Stimulated activated naive CD4-positive, alpha-beta T cell (primary cell): ENCODE measurements at places on chromosomes 5 and 9.

GRCh38 chr5:57915536-57915935 is 432.9 kb upstream of the ACTBL2 start:
- no peak for DNase-seq

- DNase-seq = no peak
Observed at GRCh38 chr5:117245130-117245529, 670.5 kb upstream of the SEMA6A start.

DNA sequence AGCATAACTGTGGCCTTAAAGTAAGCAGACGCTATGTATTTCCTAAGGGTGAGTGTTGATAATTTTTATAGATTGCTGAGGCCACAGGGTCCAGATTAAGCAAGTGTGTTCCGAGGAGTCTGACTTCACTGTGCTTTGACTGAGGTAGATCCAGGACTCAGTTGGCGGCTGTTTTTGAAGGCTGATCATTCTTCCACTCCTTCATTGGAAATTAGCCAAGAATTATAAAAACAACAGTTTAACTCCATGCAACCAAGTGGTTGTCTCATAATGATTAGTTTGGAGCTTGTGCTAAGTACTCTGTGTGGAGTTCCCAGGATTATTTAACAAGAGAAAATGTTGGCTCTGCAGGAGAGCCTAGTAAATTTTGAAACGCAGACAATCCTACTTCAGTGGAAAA is 19.1 kb downstream of the IQGAP2 start:
- DNase-seq = no peak

DNA sequence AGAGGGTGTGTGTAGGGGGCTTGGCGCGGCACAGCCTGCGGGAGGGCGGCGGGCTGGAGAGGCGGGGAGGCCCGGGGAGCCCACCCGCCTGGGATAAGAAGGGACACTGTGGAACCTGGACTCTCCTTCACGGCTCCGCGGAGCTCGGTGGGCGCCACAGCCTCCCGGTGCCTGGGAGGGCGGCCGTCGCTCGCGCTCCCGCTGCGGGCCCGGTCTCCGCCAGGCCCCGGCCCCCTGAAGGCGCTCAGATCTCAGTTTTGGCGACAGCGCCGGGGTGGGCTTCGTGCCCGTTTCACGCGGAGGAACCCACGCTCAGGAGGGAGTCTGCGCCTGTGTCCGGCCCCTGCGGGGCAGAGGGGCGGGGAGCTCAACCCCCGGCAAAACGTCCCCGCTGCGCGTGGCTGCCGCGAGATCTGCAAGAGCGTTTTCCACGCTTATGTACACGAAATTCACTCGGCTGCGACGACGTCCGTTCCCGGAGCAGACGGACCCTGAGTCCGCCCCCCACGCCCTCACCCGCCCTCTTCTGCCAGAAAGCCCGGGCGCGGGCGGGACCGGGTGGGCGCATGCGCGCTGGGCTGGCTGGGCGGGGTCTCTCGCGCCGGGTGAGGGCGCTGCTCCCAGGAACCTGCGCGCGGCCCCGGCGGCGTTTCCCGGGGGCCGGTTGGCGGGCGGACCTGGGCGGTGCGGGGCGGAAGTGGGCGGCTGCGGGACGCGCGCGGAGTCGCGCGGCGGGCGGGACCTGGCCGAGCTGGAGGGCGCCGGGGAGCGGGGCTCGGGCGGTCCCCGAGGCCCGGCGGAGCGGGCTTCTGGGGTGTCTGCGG is at the start of gene NELFB:
TSS of gene NELFB (plus strand) at position 704 of the 824 bp plus-strand sequence.
- peak; percentile 94 for DNase-seq

DNA sequence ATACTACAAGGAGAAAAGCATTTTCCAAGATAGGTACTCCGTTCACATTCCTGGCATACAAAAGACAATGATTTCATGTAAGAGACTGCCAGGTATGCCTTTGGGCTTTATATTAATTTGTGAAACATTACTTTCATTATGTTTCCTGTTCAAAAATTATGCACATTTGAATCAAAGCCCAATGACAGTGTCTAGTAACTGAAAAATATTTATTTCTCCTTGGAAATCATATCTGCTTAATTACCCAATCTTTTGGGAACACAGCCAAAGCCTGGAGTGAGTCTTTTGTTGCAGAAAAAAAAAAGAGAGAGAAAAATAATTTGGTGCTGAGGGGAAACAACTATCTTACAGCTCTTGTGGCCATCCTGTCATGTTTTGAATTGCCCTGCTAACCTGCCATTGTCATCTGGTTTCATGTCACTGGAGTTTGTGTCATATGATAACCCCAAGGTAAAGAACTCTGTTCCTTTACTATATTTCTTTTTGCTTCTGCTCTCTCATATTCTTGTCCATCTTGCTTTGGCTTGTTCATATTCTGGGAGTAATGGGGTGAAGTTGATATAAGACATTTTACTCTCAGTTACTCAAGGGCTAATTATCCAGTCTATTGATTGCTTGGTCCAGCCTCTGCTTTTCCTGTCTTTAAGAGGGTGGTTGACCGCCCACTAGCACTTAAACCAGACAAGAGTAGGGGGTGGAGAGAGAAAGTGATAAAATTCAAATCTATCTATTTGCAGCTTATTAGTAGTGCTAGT is 238.3 kb upstream of the NUDT12 start:
- no peak for DNase-seq

- no peak for DNase-seq
Observed at GRCh38 chr9:97786341-97786740, 66.7 kb upstream of the FOXE1 start.
